ENCODE measurements at places on chromosomes 7 and 10. TPM values are rescaled to one million over a fixed set of nuclear protein-coding genes. Genes with fewer than 3 reads are reported as not detected.

The AMPH gene
- total RNA-seq, result 0.90 TPM

The ATOH7 gene
- total RNA-seq, result not detected

The ACTL6B gene
- total RNA-seq, result not detected

The PRKCQ gene
- 7.3 TPM for total RNA-seq

The CTTNBP2 gene
- 6.9 TPM for total RNA-seq

The SP4 gene
- total RNA-seq, result 4.3 TPM

The CALHM3 gene
- 0.16 TPM for total RNA-seq

The PAPOLB gene
- total RNA-seq, result 0.24 TPM

The WBP1L gene
- total RNA-seq, result 49.8 TPM

DNA sequence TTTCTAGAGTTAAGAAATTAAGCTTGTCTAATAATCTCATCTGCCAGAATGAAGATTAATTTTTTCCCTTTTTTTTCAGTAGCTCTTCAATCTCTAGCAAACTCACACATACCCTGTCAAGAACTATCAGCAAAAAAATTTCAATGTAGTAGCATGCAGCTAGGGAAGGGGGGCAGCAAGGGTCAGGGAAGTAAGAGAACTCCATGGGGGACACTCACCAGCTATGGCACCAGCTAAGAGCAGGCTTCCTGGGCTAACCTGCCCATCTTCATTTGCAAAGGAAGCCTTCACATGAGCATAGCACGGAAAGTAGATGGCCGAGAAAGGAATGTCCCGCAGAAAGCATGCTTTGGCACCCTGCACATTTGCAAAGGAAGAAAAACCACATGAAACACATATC, 190.4 kb downstream of the SLC25A13 start:
- no peaks in the 10 kb centered on the region for H3K4me1 ChIP-seq
- H3K36me3 ChIP-seq, result peaks cover 45% of the 10 kb centered on the region
- DNase-seq, result no peak
- H3K27ac ChIP-seq, result no peak overlapping the region
- no peaks in the 10 kb centered on the region for H3K27me3 ChIP-seq
- no peak overlapping the region for H3K4me3 ChIP-seq

GRCh38 chr10:15824498-15824897, 35.8 kb downstream of the MINDY3 start:
- DNase-seq, result no peak
- H3K36me3 ChIP-seq, result no peaks in the 10 kb centered on the region
- no peaks in the 10 kb centered on the region for H3K27me3 ChIP-seq
- H3K4me1 ChIP-seq, result no peaks in the 10 kb centered on the region
- no peak overlapping the region for H3K4me3 ChIP-seq

DNA sequence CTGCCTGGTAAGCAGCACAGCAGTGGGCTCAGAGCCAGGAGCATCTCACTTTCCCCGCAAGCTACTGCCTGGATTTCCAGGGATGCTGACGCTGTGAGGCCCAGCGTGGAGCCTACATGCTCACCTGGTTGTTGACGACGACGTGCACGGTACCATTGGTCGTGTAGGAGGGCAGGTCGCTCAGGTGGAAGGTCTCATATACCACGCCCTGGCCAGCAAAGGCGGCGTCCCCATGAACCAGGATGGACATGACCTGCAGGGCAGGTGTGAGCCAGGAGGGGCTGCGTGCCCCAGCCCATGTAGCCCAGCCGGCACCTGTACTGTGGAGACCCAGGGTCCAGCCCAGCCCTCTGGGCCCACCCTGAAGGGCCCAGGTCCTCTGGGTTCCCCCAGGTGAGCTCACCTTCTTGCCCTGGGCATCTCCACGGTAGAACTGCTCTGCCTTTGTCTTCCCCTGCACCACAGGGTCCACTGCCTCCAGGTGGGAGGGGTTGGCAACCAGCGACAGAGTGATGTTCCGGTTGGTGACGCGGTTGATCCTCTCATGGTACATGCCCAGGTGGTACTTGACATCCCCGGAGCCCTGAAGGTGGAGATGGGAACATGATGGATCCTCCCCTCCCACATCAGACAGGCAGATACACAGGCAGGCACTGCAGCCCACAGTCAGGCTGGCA, 15.4 kb downstream of the OGDHL start:
- no peaks in the 10 kb centered on the region for H3K4me1 ChIP-seq
- DNase-seq, result no peak
- no peak overlapping the region for H3K4me3 ChIP-seq

GRCh38 chr10:17766731-17767130, 14.7 kb downstream of the TMEM236 start:
- H3K36me3 ChIP-seq, result no peaks in the 10 kb centered on the region
- no peak for DNase-seq
- no peak overlapping the region for H3K4me3 ChIP-seq
- no peaks in the 10 kb centered on the region for H3K4me1 ChIP-seq
- H3K27ac ChIP-seq, result no peak overlapping the region

DNA sequence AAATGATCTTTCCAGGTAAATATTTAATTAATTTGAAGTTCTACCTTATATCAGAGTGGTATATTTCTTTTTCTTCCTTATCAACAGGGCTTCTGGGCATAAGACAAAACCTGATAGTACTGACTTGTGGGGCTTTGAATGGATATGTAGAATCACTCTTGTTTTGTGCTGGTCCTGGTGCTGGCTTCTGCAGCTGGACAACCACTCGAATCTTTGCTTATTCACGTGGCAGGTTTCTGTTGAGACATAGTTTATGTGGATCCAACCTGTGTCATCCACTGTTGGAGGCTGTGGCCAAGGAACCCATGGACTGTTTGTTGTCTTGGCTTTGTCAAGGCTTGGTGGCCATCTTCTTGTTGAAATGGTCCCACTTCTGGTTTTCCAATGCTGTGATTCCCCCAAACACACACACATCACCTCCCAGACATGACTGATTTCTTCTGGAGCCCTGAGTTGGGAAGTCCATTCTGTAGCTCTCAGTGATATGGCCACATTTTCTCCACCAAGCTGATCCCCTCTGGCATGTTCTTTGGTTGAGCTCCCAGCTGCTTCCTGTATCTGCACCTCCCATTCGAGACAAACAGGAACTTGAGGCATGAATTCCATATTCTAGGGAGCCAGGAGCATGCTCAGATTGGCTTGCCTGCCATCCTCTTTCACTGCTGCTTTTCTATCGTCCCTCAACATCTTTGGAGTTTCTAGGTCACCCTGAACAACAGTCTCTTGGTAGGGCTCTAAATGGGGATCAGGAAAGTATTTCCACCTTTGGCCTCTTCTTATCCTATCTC, 19.5 kb downstream of the TAS2R41 start:
- no peak overlapping the region for H3K4me3 ChIP-seq

DNA sequence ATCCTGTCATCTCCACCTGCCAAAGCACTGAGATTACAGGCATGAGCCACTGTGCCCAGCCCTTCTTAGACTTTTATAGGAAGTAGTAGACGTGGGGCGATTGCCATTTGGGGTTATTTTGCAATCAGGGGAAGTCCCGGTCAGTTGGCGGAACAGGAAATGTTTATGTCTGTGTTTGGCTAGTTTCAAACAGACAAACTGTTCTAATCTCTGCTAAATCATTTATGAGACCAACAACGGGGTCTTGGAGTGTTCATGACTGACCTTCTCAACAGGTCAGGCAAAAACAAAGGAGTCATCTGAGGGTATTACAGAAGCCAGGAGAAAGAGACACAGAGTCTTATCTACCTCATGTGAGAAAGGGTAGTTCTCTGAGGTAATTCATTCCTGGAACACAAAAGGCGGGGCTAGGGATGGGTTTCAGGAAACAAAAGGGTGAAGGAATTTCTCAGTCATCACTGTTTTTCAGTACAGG, 6.6 kb upstream of the TPK1 start:
- peak overlapping the region; percentile 47 for H3K27ac ChIP-seq
- peak; percentile 30 for DNase-seq
- H3K4me1 ChIP-seq, result peaks cover 21% of the 10 kb centered on the region
- peak overlapping the region; percentile 11 for H3K4me3 ChIP-seq
- H3K36me3 ChIP-seq, result no peaks in the 10 kb centered on the region

DNA sequence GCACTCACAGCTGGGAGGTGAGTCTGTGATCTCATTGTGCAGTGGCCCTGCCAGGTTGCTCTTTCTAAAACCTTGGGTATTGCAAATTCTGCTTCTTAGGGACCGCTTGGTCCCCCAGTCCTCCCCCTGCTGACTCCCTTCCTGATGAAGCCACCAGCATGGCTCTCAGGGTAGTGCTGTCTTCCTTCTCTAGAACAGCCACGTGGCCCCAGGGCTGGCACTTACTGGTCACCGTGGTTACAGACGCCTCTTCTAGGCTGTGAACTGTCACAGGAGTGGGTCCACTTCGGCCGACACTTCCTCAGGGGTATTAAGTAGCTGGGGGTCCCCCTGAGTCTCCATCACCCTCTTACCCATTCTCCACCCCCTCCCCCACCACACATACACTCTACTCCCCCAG, 2.7 kb upstream of the HTRA1 start:
- H3K4me1 ChIP-seq, result peaks cover 2% of the 10 kb centered on the region
- peaks cover 67% of the 10 kb centered on the region for H3K27me3 ChIP-seq
- no peak overlapping the region for H3K4me3 ChIP-seq

GRCh38 chr10:123148414-123149161, 652 bp downstream of the HMX2 start:
- no peak for DNase-seq
- peaks cover 97% of the 10 kb centered on the region for H3K27me3 ChIP-seq
- no peaks in the 10 kb centered on the region for H3K36me3 ChIP-seq
- peaks cover 15% of the 10 kb centered on the region for H3K4me1 ChIP-seq
- no peak overlapping the region for H3K27ac ChIP-seq
- no peak overlapping the region for H3K4me3 ChIP-seq

DNA sequence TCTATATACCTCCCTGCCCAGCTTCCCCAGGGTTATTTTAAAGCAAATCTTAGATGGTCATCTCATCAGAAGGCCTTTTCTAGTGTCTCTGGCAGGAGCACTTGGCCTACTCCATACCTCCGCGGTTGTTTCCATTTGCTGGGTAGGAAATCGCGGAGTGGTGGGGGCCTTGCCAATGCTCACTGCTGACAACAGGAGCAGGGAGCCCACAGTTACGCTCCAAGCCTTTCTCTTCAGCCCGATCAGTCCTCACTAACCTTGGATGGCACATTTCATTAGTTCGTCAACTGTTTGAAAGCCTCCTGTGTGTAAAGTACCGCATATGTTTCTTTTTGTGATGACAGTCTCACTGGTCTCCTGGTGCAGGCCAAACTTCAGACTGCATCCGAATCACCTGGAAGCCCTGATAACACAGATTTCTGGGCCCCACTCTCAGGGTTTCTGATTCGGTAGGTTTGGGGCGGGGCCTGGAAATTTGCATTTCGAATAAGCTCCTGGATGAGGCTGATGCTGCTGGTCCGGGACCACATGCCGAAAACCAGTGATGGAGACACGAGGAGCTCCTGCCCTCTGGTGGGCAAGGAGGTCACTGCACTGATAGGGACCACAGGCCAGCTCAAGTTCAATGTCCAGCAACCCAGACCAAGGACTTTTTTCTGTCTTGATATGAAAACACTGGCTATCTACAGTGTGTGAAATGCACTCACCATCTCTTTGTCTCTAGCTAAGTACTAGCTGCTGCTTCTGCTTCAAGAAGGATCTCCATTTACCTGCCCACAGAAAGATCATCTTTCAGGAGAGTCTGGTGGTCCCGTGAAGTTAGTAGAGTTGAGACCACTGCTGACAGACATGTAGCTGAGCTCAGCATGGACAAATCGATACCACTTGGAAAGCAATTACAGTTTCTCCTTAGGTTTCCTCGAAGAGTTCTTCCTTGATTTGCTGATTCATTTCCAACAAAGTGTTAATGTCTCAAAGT, 14.0 kb downstream of the LRGUK start:
- no peaks in the 10 kb centered on the region for H3K27me3 ChIP-seq
- H3K36me3 ChIP-seq, result no peaks in the 10 kb centered on the region
- no peaks in the 10 kb centered on the region for H3K4me1 ChIP-seq
- peak; percentile 66 for DNase-seq
- H3K27ac ChIP-seq, result no peak overlapping the region

DNA sequence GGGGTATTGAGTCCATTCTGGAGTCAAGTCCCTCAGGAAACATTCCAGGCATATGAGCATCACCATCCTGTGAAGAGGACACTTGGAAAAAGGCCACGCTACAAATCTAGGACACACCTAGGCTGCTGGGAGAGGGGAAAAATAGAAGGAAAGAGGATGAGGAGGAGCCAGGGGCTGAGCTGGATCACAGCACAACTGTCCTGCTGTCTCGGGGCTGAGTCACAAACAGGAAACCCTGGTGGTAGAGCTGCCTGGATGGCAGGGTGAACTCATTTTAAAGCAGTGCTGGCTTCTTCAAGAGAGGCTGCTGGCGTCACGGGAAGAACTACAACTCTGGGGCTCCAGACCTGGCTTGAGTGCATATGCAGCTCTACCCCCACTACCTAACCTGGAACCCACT, 151.5 kb downstream of the RNF216 start:
- no peak for DNase-seq
- H3K4me3 ChIP-seq, result no peak overlapping the region
- H3K27me3 ChIP-seq, result no peaks in the 10 kb centered on the region
- peaks cover 43% of the 10 kb centered on the region for H3K4me1 ChIP-seq
- no peak overlapping the region for H3K27ac ChIP-seq

DNA sequence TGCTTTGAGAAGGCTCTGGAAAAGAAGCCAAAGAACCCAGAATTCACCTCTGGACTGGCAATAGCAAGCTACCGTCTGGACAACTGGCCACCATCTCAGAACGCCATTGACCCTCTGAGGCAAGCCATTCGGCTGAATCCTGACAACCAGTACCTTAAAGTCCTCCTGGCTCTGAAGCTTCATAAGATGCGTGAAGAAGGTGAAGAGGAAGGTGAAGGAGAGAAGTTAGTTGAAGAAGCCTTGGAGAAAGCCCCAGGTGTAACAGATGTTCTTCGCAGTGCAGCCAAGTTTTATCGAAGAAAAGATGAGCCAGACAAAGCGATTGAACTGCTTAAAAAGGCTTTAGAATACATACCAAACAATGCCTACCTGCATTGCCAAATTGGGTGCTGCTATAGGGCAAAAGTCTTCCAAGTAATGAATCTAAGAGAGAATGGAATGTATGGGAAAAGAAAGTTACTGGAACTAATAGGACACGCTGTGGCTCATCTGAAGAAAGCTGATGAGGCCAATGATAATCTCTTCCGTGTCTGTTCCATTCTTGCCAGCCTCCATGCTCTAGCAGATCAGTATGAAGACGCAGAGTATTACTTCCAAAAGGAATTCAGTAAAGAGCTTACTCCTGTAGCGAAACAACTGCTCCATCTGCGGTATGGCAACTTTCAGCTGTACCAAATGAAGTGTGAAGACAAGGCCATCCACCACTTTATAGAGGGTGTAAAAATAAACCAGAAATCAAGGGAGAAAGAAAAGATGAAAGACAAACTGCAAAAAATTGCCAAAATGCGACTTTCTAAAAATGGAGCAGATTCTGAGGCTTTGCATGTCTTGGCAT, 4.8 kb downstream of the IFIT2 start:
- no peak overlapping the region for H3K4me3 ChIP-seq
- H3K27me3 ChIP-seq, result no peaks in the 10 kb centered on the region
- DNase-seq, result no peak
- no peak overlapping the region for H3K27ac ChIP-seq
- peaks cover 24% of the 10 kb centered on the region for H3K4me1 ChIP-seq

DNA sequence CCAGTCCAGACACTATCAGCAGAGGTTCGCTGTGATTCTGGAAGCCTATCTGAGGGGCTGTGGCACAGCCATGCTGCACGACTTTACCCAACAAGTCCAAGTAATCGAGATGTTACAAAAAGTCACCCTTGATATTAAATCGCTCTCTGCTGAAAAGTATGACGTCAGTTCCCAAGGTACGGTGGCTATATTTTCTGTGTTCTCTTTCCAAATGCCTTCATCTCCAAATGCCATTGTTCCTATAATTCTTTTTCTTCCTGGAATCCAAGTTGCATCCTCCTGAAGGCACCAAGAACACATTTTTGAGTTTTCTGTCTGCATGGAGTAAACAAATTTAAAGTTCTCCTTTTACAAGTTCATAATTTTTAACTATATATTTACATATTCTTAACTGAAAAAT, 7.7 kb downstream of the PIK3CG start:
- H3K27ac ChIP-seq, result no peak overlapping the region
- no peaks in the 10 kb centered on the region for H3K36me3 ChIP-seq
- no peak for DNase-seq
- H3K4me3 ChIP-seq, result no peak overlapping the region
- H3K4me1 ChIP-seq, result peaks cover 55% of the 10 kb centered on the region

Measured in left lung (tissue), 14 donors.